ENCODE measurements at places on chromosomes 6 and 20.

- peak; percentile 65 for DNase-seq
Measured at GRCh38 chr6:168163096-168163731, 84.2 kb upstream of the FRMD1 start.

DNA sequence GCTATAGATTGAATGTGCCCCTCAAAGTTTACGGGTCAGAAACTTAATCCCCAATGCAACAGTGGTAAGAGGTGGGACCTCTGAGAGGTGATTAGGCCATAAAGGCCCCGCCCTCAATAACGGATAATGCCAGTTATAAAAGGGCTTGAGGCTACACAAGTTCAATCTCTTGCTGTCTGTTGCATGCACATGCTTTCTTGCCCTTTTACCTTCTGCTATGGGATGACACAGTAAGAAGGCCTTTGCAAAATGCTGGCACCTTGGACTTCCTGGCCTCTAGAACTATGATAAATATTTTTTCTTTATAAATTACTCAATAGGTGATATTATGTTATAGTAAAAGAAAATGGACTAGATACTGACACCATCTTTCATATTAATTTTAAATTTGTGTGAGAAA is 806.1 kb downstream of the TENT5A start:
- DNase-seq: no peak

DNA sequence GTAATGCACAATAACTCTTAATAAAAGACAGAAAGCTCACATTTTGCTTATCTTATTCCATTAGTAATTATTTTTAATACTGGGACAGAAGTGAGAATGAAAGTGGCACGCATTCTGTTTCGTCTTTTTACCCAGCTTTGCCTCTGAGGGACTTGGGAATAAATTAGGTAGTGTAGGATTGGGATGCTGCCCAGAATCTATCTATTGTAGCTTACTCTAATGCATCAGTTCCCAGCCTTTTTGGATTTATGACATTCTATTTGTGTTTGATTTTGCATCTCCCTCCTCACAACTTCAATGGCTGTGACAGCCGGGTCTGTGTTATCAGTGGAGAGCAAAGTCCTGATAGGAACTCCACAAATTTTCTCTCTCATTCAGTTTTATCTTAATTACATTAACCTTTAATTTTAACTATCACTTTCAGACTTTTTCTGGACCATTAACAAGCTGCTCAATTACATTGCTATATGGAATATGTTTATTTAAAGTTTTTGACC is 62.9 kb upstream of the TULP4 start:
- DNase-seq: no peak

GRCh38 chr20:41508335-41508734 is 109.8 kb downstream of the CHD6 start:
- no peak for DNase-seq

- DNase-seq: no peak
Measured at GRCh38 chr6:39801456-39802251, 9.5 kb downstream of the DAAM2 start.
